Heart left ventricle (tissue), 16 donors: ENCODE measurements at places on chromosomes 16 and 17.

GRCh38 chr17:44014133-44014436 is 678 bp downstream of the TMEM101 start:
- DNase-seq: no peak

DNA sequence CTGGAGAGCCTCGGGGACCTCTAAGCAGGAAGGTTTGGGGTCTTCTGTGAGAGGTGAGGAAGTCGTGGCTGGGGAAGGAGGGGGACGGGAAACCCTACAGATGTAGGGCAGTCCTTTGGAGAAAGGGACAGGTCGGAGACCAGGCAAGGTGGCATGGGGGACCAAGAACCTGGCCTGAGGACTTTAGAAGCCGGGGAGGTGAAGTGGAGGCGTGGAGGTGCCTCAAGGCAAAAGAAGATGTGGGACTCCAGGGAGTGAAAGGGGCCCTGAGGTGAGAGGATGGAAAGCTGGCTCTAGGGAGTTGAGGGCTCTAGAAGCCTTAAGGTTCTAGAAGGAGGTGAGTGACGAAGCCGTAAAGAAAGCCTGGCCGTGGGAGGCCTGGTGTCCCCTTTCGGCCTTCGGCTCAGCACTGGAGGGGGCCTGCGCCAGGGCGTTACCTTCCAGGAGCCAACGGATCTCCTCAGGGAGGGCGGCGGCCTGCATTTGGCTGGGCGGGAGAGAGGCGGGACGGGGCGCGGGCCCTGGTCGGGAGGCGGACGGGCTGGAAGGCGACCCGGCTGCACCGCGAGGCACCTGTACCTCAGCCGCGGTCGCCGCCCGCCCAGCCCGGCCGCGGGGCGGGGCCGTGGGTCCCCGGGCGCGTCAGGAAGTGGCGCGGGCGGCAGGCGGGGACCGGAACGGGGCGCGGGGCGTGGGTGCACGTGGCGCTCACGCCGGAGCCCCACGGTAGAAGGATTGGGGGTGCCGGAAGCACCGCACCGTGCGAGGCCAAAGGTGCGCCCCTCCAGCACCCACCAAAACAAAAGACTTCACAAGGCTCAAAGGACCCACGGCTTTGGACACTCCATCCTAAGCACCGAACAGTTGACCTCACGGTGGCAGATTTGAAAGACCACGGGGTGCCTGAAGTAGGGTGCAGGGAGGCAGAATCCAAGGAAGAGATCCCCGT is at the start of gene SKAP1:
SKAP1 (minus strand) TSS at position 577 of the 949 bp plus-strand sequence.
- DNase-seq: no peak

GRCh38 chr17:34252444-34253138 is 2.5 kb upstream of the CCL2 start:
- DNase-seq: peak; percentile 95

DNA sequence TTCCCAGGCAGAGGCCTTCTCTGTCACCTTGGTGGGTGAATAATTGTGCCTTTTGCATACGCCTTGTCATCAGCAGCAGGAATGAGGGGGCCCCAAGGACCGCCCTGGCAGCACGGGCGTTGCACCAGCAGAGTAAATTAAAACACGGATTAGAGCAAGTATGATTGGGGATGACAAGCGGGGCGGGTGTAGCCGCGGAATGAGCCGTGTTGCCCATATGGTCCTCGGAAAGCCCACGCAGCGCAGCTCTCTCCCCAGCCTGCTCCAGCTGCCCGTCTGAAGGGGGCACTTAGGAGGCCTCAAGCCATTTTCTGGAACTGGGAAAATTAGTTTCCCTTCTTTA is 299.4 kb upstream of the IRX3 start:
- DNase-seq: no peak

DNA sequence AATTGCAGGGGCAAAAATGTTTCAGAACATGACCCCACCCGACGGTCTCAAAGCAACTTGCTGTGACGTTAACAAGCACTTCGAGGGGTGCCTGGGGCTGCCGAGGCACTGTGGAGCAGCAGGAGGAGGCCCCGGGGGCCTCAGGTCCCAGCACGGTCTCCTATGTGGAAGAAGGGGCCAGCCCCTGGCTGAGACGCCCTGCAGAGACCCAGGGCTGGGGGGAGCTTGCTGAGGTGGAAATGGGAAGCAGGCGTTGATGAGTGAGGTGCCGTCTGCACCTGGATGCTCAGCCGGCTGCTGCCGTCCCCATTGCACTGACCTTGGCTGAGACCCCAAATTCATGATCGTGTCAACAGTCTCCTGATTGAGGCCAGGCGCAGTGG is 46.5 kb downstream of the NT5M start:
- no peak for DNase-seq

DNA sequence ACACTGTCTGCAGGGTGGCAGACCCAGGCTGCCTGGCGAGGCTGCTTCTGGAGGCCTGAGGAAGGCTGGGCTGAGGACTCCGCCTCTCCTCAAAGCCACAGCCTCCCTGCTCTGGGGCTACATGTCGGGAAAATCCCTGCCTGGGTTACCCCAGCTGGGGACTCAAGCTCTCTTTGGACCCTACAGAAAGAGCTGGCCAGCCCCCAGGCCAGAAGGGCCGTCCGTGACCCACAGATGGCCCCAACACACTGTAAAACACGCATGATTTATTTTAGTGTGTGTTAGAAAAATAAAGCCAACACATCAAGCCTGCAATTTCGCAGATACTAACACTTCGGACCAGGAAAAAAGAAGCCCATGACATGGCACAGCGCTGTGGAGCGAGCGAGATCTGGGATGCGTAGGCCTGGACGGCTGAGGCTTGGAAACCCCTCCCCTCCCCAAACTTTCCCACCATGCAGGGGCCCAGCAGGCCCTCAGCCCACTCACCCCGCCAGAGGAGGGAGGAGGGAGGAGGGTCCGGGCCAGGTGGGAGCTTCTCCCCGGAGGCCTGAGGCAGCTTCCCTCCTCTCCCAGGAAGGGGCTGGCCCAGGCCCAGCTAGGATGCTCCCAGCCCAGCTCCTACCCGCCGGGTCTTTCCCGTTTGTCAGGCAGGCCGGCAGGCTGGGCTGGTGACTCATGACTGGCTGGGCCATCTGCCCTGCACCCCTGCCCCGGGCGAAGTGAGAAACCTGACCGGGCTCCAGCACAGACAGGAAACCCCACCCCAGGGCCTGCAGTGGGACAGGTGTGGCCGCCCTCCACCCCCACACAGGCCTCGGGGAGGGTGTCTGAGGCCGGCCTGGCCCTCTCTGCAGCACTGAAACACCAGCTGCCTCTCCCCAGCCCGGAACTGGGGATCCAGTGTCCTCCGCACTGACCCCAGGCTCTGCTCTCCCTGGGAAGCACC is 34.1 kb upstream of the SLC38A10 start:
- peak; percentile 89 for DNase-seq
